ENCODE measurements at places on chromosomes 16 and 17.
A peak's percentile ranks its signal among the peaks of the same experiment; 100 is the strongest.

DNA sequence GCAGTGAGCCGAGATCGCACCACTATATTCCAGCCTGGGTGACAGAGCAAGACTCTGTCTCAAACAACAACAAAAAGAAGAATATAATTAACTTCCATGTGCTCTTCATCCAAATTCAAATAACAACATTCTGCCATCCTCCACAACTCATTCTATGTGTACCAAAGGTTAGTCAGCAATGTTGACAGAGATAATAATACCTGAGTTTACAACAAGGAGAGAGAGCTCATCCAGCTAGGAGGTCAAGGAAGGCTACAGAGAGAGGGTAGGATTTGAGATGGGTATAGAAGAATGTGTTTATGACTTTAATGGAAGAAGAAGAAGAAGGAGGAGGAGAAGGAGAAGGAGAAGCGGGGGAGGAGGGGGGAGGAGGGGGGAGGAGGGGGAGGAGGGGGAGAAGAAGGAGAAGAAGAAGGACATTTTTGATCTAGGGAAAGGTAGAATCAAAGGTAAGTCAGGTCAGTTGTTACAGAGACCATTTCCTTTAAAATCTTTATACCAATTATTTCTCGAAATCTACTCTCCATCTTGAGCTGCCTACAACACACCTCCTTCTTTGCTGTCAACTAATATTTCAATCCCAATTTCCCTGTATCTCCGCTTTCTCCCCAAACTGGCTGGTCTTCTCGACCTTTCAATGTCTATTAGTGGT lies 10.1 kb upstream of the HSF5 start:
- no peak for DNase-seq

- DNase-seq, result no peak
Observed at GRCh38 chr17:42053731-42054500, 3.5 kb upstream of the C17orf113 start.

GRCh38 chr16:27290562-27290961 lies 22.0 kb upstream of the NSMCE1 start:
- no peak for DNase-seq

DNA sequence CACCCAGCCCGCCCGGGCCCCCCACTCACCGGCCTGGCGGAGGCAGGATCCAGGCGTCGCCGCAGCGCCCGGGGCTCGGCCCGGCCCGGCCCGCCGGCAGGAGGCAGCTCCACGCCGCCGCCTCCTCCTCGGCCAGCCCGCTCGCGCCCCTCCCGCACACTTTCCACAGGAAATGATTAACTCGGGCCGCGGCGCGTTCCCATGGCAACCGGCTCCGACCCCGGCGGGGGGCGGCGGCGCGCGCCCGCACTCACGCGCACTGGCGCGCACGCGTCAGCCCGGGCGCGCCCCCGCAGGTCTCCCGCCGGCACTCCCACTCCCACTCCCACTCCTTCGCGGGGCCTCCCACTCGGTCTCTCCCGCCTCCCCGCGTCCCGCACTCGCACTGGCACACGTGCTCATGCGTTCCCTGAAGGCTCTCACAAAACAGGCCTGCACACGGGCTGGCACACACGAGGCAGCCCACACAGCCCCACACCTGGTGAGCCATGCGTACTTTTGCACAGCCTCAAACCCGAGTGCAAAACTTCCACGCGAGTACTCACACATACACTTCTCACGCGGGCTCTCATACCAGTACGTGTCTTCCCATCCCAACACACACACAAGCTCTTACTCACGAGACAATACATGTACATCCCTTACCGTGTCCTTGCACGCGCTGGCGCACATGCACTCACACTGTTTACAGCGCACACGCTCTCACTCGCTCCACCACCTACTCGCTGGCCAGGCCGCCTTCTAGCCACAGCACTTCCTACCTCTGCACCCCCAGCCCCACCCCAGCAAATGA lies at the start of gene KIFC3:
KIFC3 (minus strand) TSS at position 151 of the 793 bp plus-strand sequence. CDS start 4,248 bp downstream, outside the sequence.
- peak; percentile 90 for DNase-seq

- DNase-seq, result peak; percentile 57
Observed at GRCh38 chr16:53091466-53092211, 36.8 kb downstream of the CHD9 start.

GRCh38 chr16:89656435-89657121 lies 930 bp downstream of the CHMP1A start:
- no peak for DNase-seq

GRCh38 chr16:10688291-10688690 lies 6.4 kb downstream of the TEKT5 start:
- DNase-seq, result no peak

DNA sequence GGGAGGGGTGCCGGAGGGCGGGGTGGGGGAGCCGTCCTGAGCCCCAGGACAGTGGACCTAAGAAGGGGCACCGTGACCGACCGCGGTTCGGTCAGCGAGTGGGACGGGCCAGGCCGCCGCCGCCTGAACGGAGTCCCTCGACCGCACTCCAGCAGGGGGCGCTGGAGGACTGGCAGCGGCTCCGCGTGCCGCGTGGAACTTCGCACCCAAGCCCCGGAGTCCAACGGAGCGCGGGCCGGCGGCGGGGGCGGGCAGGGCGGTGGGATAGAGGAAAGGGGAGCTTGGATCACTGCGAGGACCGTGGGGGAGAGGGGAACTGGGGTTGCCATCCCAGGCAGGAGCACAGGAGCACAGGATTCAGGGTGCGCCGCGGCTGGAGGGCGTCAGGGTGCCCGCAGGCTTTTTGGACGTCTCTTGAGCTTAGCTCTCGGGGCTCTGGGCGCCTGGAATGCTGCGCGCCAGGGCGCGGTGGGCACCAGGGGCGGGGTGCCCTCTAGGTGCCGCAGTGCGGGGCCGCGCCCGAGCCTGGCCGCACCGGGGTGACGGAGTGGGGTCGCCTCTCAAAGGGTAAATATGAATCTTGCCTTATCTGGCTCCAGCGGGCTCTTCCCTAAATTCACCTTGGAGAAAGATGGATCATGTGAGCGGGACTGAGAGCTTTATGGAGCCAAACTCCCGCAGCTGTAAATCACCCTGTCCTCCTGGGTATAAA lies 379 bp upstream of the OTOP2 start:
- peak; percentile 94 for DNase-seq

DNA sequence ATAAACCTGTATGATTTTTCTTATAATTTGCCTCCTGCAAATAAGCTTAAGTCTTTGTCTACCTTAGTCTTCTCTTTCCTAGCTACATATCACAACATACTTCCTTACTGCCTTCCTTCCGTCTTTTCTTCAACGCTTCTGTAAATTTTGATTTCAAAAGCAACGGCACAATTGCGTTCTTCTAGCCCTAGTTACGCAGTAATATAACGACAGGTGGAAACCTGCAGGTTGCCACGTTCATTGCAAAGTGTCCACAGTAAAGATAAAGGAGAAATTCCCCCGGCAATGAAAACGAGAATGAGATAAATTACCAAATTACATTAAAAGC lies 546 bp upstream of the PSMD7 start:
- no peak for DNase-seq

DNA sequence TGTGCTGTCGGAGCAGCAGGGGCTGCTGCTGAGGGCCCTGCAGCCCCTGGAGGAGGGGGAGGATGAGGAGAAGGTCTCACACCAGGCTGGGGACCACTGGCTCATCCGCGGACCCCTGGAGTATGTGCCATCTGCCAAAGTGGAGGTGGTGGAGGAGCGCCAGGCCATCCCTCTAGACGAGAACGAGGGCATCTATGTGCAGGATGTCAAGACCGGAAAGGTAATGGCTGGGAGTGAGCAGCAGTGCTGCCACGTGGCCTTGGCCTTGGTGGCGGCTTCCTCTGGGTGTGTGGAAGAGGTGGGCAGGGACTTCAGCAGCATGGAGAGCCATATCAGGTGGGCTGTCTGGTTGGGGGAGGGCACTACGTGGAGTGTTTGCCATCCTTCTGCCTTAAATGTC lies 20.0 kb downstream of the MVP start:
- DNase-seq, result no peak

GRCh38 chr17:3482852-3483251 lies 7.1 kb downstream of the ASPA start:
- no peak for DNase-seq

GRCh38 chr16:5012887-5013286 lies 20.8 kb downstream of the NAGPA start:
- DNase-seq, result no peak

GRCh38 chr16:2398520-2398919 lies 30.7 kb upstream of the CCNF start:
- no peak for DNase-seq

DNA sequence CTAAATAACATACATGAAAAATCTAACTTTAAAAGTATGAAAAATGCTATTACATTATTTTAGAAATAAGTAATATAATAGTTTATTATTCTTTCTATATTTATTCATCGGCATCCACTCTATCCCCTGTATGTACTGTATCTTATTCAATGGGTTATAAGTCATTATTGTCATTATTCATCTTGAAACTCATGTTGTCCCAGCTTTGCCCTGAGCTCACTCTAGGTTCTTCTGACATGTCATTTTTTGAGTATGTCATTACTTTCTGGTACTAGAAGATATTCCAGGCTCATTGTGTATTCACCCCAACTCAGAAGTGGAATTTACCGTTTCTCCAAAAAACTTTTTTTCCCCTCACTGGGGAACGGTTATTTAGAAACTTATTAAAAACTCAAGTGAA lies 53.0 kb upstream of the MNT start:
- no peak for DNase-seq

DNA sequence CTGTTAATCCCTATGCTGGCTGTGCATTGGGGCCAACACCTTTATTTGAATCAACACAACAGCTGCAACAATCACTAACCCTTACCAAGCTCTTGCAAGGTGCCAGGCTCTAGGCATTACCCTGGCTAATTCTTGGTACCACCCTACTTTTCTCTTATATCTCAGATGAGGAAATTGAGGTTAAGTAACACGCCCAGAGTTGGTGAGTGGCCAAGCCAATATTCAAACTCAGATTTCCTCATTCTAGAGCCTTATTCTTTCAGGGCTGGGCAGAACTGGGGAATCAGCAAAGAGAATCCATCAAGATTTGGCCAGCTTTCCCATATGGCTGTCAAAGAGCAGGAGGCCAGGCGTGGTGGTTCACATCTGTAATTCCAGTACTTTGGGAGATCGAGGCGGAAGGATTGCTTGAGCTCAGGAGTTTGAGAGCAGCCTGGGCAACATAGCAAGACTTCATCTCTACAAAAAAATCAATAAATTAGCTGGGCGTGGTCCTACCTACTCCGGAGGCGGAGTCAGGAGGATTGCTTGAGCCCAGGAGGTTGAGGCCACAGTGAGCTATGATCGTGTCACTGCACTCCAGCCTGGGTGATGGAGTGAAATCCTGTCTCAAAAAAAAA lies 23.7 kb downstream of the ARSG start:
- no peak for DNase-seq

- no peak for DNase-seq
Observed at GRCh38 chr16:75066861-75067447, 49.6 kb downstream of the LDHD start.

DNA sequence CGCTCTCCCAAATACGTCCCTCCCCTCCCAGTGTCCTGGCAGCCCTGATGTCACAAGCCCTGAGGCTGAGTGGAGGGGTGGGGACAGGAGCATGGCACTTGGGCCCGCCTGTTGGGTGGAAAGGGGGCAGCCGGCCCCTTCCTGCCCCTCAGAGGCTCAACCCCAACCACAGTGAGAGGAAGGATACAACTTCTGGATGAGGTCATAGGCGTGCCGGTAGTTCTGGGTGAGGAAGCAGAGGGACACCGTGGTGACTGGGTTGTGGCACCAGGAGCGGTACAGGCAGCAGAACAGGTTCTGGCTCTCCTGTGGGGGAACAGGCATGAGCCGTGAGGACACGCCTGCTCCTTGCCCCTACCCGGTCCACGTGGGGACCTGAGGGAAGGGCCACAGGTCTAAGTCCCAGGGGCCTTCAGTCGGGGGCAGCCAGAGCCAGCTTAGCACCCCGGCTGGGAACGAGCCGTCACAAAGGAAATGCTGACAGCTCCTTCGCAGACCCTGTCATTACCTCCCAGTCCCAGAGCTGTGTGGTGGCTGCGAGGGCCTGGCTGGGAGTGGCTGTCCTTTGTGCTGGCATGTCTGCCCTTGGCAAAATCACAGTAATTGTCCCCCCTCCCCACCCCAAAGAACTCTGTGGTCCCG lies 11.2 kb upstream of the MTSS2 start:
- DNase-seq, result no peak

DNA sequence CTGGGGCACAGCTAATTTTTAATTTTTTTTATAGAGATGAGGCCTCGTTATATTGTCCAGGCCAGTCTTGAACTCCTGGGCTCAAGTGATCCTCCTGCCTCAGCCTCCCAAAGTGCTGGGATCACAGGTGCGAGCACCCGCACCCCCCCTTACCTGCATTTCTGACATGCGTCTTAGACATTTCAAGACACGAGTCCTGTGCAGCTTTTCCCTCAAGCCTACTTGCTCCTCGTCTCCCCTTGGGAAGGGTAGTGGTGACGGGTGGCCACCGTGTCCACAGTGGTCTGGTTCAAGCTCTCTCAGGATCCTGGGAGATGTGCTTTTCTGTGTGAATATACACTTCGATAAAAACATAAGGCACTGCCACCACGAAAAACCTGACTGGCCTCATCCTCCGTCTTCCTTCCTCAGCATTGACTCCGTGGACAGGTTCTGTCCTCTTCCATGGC lies 9.6 kb downstream of the CANT1 start:
- no peak for DNase-seq

- no peak for DNase-seq
Observed at GRCh38 chr17:30340801-30341356, 7.0 kb upstream of the TMIGD1 start.

DNA sequence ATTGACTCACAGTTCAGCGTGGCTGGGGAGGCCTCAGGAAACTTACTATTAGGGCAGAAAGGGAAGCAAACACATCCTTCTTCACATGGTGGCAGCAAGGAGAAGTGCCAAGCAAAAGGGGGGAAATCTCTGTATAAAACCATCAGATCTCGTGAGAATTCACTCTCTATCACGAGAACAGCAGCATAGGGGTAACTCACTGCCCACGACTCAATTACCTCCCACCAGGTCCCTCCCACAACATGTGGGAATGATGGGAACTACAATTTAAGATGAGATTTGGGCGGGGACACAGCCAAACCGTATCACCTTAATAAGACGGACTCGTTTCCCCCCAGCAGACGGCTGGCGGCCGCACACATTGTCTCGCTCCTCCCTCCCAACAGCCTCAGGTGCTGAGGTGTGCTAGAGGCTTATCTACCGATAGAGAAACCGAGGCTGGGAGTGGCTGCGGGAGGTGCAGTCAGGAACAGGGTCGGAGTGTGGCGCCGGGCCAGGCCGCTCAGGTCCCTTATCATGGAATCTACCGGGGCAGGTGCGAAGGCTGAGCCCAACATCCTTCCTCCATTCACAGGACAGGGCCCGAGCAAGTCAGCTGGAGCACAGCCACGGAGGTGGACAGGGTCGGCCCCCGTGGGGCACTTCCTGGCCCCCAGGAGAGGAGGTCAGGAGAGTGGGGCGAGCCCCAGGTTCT lies 4.9 kb upstream of the ZG16B start:
- no peak for DNase-seq

Measured in AG08396 (cell line).